ENCODE measurements at places on chromosomes 7 and 10. TPM values are rescaled to one million over a fixed set of nuclear protein-coding genes. Genes with fewer than 3 reads are reported as not detected.
A peak's percentile ranks its signal among the peaks of the same experiment; 100 is the strongest.

DNA sequence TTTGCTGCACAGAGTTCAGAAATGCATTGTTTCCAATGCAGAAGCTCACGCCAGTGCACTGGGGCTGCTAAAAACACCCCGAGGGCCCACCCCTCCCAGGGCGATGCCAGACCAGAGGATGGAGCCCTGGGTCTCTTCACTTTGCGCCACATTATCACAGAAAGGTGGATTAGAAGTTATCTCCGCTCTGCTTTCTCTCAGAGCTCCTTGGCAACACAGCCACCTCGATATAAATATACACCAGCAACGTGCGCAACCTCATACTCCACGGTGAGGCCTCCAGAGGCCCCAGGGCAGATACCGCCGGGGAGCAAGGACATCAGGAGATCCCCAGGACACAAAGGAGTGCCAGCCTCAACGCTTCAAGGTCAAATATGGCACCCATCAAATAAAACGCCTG is 121.0 kb upstream of the TBX20 start:
- DNase-seq = peak; percentile 76

DNA sequence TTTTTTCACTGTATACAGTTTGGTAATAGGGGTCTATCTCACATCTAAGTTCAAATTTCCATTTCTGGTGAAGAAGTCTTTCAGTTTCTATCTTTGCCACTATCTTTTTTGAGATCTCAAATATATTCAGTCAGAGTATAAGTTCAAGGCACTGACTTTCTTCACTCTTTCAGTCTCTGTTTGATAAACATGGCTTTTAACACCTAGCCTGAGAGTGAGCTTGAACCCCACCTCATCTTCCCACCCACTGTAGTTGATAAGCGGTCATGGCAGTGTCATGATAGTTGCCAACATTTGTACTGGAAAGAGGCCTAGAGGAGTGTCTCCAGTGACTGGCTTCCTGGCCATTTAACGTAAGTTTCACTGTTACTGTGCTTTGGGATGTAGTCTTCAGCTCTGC is 41.2 kb upstream of the AGR3 start:
- DNase-seq = no peak

DNA sequence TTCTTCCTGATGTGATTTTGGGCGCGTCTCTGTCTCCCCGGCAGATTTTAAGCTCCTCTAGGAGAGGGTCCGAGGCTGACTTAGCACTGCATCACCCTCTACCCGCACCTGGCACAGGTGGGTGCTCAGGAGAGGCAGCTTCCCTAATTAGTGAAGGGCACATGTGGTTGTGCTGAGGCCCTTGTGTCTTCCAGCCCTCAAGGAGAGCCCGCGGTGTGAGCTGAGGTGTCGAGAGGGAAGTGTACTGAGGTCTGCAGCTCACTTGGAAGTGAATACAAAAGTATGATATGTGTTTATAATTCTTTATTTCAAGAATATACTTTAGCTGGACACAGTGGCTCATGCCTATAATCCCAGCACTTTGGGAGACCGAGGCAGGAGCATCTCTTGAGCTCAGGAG is 20.4 kb upstream of the JAKMIP3 start:
- no peak for DNase-seq

GRCh38 chr7:8117195-8117594 is 144.8 kb downstream of the ICA1 start:
- no peak for DNase-seq

- no peak for DNase-seq
Observed at GRCh38 chr10:51832652-51833383, 133.4 kb upstream of the CSTF2T start.

GRCh38 chr7:16028636-16029035 is 342.2 kb upstream of the MEOX2 start:
- no peak for DNase-seq

Gene LDB3
- total RNA-seq = 1,478 TPM
